AG08396 (cell line): ENCODE measurements at places on chromosomes 11 and 22.
A peak's percentile ranks its signal among the peaks of the same experiment; 100 is the strongest.

DNA sequence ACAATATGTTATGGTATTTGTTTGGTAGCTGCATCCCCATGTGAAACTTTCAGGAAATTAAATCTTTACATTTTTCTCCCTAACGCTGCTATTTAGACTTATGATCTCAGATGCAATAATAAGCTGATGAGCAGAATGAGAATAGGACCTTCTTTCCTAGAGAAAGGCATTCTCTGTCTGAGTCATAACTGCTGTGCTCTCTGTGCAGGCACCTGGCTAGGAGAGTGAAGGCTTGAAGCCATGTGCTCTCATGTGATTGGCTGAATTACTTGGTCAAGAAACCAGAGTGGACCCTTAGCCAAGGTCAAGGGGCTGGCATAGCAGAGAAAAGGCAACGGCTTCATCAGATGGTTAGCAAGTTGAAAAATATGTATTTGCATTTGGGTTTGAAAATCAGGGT is 185.0 kb downstream of the ADAMTS15 start:
- DNase-seq: no peak

DNA sequence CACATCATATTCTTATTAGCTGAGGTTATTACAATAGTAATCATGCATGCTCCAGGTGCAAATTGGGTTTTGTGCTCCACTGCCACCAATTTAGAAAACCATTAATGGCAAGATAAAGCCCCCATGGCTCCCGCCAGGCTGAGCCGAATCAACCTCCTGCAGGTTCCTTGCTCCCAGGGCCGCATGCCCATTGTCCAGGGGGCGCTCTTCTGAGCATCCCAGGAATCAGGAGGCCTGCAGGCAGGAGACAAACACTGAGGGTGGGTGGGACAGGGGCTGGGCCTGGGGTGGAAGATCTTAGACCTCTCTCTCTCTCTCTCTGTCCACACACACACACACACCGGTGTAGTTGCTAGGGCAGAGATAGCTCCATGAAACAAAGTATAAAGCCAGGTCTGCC is 57.4 kb downstream of the BUD13 start:
- no peak for DNase-seq

GRCh38 chr11:67420646-67421429 is 5.4 kb downstream of the CARNS1 start:
- peak; percentile 99 for DNase-seq

DNA sequence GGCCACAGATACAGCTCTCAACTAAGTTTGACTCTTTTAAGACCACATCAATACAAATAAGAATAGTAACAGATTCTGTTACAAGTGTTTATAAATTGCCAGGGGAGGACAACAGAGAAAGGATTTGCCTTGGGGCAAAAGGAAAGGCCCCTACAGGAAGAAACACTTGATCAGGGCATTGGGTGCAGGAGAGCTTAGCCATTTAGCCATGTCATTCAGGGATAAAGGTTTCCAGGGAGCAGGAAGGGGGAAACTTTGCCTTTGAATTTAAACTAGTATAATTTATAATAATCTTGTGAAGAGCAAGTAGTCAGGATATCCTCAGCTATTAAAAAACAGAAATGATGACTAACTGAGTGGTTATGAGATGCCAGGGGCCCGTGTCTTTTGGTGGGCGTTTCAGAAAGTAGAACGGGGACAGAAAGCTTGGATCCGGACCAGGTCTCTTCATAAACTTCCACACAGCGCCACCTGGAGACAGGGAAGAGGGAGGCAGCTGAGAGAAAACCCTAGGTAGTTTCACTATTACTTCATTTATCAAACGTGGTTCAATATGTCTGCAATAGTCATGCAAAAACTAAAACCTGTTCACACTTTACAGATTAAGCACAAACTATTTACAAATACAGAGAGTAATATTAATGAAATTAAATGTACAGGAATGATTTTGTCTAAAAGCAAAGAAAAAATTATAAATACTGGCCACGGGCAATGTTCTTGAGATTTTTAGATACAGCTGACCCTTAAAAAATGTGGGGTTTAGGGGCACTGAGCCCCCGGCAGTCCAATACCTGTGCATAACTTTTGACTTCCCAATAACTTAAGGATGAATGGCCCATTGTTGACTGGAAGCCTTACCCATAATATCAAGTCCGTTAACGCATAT is 11.0 kb upstream of the SLC5A4 start:
- DNase-seq: peak; percentile 70
